ENCODE measurements at places on chromosomes 11 and 22.

GRCh38 chr11:67354075-67355022 lies 1.0 kb upstream of the POLD4 start:
- peak; percentile 93 for DNase-seq

DNA sequence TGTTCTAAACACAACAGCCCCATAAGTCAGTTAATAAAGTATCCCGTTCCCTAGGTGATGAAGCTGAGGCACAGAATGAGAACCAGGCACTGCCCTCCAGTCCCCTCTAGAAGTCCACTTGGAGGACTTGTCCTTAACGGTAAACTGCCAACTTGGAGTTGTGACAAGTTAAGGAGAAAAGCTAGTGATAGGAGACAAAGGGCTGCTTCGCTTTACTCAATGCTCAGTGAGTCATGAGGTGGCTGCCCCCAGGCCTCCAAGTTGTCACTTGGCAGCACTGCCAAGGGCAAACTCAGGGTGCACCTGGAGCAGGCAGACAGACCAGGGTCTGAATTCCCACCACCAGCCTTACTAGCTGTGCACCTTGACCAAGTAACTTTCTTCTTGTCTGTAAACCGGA lies 13.5 kb downstream of the SLC43A1 start:
- no peak for DNase-seq

- DNase-seq: peak; percentile 77
These were observed 57.5 kb downstream of the BTG4 start for GRCh38 chr11:111454561-111455192.

DNA sequence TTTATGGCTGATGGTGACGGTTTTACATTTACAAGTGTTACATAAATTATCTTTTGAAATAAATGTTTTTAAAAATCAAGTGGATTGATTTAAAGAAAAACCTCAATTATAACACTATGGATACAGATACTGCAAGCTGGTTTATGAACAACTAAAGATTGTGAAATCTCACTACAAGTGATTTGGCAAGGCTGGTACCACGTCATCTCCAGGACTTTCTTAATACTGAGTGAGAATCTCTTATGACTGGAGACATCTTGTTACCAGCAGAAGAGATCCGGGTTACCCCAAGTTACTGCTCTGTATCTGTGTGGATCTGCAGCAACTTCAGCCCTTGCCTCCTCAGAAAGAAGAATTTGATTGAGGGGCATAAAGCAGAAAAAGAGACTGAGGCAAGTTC lies 452.9 kb downstream of the MN1 start:
- no peak for DNase-seq

DNA sequence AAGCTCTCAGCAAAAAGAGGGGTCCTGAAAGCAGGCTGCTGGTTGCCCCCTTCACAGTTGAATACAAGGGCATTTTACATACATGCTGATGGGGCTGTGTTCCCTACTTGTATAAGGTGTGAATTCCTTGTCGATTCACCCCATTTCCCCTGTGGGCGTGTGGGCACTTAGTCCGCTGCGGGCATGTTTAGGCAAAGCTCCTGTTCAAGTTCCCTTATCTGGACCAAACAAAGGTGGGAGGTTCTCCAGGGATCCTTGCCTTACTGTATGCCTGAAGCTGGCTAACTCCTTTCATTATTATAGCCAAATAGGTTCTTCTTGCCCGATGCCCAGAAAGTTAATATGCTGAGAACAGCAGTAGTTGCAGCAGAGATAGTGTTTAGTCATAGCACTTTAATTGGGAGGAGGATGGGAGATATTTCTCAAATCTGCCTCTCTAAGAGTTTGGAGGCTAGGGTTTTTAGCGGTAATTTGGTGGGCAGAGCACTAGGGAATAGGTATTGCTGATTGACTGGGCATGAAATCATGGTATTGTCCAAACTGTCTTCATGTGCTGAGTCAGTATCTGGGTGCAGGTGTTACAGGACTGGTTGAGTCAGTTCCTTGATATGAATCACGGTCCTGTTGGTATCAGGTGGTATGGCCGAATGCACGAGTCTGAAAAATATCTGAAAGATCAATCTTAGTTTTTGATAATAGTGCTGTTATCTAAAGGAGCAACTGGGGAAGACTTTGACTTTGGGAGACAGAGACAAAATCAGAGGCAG lies 32.7 kb downstream of the METTL15 start:
- DNase-seq: no peak

GRCh38 chr22:44783091-44783490 lies 30.7 kb downstream of the ARHGAP8 start:
- DNase-seq: no peak
